ENCODE measurements at places on chromosomes 7 and 10.

DNA sequence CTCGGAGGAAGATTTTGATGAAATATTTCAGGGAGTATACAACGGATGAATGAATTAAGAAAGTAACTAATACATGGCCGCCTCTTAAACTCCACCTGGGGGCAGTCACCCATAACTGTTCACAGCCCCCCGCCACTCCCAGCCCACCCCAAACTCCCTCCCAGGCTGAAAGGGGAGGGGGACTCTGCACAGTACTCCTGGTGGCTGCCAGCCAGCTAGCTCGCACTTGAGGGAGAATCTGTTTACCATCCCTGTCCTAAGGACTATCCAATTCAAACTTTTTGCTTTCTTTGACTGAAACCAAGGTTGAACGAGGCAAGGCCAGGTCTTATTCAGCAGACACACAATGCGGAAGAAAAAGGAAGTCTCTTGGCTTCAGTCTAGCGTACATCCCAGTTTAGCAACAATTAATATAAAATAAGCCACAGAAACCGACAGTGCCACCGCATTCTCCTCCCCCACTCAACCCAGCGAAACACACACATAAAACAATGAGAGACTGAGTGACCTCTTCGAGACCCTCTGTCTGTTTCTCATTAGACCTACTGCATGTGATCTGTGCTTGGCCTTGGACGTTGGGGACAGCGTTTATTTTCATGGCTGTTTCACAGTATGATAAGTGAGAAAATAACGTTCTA is 219.5 kb downstream of the GLI3 start:
- DNase-seq = no peak

DNA sequence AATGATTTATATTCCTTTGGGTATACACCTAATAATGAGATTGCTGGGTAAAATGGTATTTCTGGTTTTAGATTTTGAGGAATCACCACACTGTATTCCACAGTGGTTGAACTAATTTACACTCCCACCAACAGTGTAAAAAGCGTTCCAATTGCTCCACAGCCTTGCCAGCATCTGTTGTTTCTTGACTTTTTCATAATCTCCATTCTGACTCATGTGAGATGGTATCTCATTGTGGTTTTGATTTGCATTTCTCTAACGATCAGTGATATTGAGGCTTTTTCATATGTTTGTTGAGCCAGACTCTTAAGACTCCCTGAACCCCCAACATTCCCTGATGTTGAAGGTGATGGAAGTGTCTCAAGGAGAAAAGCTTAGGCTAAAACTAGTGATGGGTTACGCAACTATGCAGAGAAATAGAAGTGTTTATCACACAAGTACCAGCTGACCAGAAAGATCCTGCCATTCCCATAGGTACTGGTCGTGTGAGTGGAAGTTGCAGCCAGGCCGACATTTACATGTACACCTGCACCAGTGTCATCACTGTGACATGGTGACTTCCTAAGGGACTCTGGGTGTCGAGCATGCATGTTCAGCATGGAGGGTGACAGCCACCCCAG is 711.2 kb upstream of the NRP1 start:
- DNase-seq = no peak

DNA sequence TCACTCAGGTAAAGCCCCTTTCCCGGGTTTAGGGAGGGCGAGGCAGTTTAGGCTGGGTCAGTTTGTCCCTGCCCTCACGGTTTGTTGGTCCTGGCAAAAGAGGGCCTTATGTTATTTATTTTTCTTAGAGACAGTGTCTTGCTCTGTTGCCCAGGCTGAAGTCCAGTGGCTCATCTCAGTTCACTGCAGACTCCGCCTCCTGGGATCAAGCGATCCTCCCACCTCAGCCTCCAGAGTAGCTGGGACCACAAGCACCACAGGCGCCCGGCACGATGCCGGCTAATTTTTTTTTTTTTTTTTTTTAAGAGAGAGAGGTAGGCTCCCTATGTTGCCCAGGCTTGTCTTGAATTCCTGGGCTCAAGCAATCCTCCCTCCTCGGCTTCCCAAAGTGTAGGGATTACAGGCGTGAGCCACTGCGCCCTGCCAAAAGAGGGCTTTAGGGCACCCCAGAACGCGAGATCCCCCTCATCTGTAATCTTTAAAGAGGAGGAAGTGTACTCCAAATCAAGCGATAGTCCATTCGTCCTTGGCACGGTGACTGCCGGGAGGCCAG is 626 bp upstream of the BMS1 start:
- no peak for DNase-seq

DNA sequence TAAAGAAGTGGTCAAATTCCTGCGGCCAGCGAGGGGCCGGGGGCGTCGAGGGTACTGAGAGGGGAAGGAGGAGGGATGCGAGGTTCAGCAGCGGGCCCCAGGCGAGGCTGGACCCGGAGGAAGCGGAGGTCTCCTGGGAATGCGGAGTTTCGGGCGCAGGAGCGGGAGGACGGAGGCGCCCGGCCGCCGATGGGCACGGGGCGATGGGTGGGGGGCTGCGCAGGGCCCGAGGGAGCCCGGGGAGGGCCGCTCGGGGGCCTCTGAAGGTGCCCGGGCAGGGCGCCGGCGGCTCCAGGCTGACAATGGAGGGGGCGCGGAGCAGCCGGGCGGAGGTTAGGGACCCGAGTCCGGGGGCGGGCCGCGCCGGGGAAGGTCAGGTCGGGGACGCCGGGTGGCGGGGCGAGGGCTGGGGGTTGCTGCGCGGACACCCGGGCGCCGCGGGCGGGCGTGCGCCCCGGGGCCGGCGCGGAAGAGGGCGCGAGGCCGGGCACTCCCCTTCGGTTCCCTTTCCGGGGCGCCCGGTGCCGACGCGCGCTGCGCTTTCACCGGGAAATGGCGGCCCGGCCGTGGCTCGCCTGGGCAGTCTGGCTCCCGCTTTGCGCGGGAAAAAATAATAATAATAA is 683 bp downstream of the MACROH2A2 start:
- DNase-seq = no peak

GRCh38 chr7:23524473-23524872 is 7.3 kb downstream of the TRA2A start:
- no peak for DNase-seq

DNA sequence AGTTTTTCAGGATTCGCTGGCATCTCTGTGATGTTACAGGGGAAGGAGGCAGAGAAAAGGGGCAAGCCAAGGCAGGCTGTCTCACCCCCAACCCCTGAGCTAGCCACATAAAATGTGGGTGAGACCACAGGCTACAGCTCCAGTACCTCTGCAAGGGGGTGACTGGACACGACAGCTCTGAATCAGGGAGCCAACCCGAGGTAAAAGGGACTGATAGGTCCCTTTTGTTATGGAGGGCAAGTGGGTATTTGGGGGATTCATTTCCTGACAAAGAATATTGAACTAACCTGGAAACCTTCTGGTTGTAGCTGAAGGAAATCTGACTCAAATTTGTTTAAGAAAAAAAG is 67.2 kb downstream of the TACR2 start:
- no peak for DNase-seq

GRCh38 chr7:23474094-23474828 is 4.0 kb upstream of the IGF2BP3 start:
- DNase-seq = no peak

Measured in activated T-helper 1 cell treated with Interleukin-2 at 50 U/mL for 16 hours (primary cell).